Peyer's patch (tissue), 4 donors: ENCODE measurements at places on chromosomes 5 and 9. TPM values are rescaled to one million over a fixed set of nuclear protein-coding genes. Genes with fewer than 3 reads are reported as not detected.

The KCNT1 gene
- not detected for total RNA-seq

The ST8SIA4 gene
- 1.6 TPM for total RNA-seq

The SHC3 gene
- total RNA-seq, result 2.8 TPM

DNA sequence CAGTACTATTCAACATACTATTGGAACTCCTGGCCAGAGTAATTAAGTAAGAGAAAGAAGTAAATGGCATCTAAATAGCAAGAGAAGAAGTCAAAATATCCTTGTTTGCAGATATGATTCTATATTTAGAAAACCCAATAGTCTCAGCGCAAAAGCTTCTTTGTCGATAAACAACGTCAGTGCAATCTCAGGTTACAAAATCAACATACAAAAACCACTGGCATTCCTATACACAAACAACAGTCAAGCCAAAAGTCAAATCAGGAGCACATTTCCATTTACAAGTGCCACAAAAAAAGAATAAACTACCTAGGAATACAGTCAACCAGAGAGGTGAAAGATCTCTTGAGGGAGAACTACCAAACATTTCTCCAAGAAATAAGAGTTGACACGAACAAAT is 1901.9 kb upstream of the ACO1 start:
- no peak for DNase-seq
- no peaks in the 10 kb centered on the region for H3K36me3 ChIP-seq
- H3K4me3 ChIP-seq, result no peak overlapping the region
- H3K4me1 ChIP-seq, result no peaks in the 10 kb centered on the region
- no peak overlapping the region for H3K27ac ChIP-seq

DNA sequence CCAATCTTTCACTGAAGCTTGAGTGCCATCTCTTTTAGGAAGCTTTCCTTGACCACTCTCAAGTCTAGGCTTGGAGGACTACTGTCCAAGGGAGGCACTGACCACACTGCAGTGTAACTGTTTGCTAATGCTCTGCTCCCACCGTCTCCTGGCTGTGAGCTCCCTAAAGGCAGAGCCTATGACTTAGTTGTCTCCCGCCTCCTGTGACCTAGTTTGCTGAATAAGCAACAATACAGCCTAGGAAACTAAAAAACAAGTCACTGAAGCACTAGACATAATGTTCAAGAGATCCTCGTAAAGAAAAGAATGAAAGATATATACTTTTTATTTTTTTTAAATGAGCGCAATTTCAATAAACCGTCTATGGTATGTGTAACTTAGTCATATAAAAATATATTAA is 31.4 kb downstream of the LIX1 start:
- H3K36me3 ChIP-seq, result no peaks in the 10 kb centered on the region
- no peak overlapping the region for H3K27ac ChIP-seq
- H3K27me3 ChIP-seq, result no peaks in the 10 kb centered on the region
- H3K4me3 ChIP-seq, result no peak overlapping the region

The ANKRD33B gene
- 0.70 TPM for total RNA-seq

DNA sequence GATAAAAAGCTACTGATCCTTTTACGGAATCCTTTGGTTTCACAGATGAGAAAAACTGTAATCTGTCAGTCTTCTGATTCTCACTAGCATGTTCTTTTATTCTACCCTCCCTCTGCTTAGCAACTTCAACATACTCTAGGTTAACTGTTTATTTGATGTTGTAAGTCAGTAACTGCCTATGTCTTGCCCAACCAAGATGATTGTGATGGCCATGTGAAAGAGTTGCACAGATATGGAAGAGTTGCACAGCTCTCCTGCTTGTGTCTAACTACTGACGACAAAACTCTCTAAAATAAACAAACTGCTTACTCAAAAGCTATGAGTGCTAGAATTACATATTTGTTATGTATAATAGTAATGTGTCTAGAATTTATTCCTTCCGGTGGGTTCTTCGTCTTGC is 227.3 kb upstream of the DAB2 start:
- no peaks in the 10 kb centered on the region for H3K36me3 ChIP-seq
- H3K27me3 ChIP-seq, result no peaks in the 10 kb centered on the region
- H3K4me3 ChIP-seq, result no peak overlapping the region
- no peak for DNase-seq
- H3K4me1 ChIP-seq, result no peaks in the 10 kb centered on the region

DNA sequence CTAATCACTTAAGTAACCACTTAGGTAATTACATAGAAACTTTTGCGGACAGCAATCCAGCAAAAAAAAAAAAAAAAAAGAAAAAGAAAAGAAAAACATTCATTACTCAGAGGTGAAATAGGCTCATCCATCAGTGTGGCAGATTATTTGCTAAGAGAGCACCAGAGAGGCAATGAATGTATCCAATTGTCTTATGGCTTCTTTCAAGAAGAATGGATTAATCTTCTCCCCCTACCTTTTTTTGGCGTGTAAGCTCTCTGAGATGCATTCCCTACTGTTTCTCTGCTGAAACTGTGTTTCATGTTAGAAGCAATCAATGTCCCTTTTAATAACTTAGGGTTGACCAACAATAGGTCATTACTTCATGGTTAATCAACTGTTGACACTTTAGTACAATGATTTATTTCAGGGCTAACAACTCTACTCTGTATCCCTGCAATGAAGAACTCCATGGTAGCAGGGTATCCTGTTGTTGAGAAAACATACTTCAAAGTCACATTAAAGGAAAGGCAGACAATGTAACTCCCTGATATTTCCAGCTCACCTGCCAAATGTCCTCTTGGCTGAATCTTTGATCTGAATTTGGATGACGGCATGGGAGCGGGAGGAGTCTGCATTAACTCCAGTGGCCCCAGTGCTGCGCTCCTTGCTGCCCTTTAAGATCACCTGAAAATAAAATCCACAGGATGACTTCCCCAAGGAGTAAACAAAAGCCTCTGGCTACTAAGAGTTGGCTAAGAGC is 57.6 kb downstream of the KIF24 start:
- no peaks in the 10 kb centered on the region for H3K36me3 ChIP-seq
- H3K27ac ChIP-seq, result no peak overlapping the region
- H3K4me1 ChIP-seq, result no peaks in the 10 kb centered on the region
- no peaks in the 10 kb centered on the region for H3K27me3 ChIP-seq
- DNase-seq, result no peak
- no peak overlapping the region for H3K4me3 ChIP-seq

- no peak overlapping the region for H3K4me3 ChIP-seq
- no peaks in the 10 kb centered on the region for H3K36me3 ChIP-seq
- DNase-seq, result no peak
- H3K27me3 ChIP-seq, result no peaks in the 10 kb centered on the region
- H3K27ac ChIP-seq, result no peak overlapping the region
- H3K4me1 ChIP-seq, result no peaks in the 10 kb centered on the region
Observed at GRCh38 chr5:137401946-137402345, 97.2 kb downstream of the SPOCK1 start.

DNA sequence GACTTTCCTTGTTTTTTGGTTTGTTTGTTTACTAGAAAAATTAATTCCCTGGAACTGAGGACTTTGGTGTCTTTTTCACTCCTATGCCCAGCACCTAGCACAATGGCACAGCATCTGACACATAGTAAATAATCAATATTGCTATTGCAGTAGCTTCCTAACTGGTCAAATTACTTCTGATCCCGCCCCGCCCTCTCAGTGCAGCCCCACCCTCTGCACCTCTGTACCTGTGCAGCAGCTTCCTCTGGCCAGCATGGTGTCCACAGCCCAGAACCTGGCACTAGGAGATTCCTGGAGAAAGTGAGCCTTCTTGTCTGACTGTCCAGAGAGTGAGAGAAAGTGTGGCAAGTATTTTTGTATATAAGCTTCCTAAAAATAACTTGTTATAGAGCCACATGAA is 343.2 kb downstream of the ZNF608 start:
- H3K4me3 ChIP-seq, result no peak overlapping the region
- DNase-seq, result no peak
- H3K27me3 ChIP-seq, result no peaks in the 10 kb centered on the region
- H3K4me1 ChIP-seq, result no peaks in the 10 kb centered on the region
- H3K27ac ChIP-seq, result no peak overlapping the region

DNA sequence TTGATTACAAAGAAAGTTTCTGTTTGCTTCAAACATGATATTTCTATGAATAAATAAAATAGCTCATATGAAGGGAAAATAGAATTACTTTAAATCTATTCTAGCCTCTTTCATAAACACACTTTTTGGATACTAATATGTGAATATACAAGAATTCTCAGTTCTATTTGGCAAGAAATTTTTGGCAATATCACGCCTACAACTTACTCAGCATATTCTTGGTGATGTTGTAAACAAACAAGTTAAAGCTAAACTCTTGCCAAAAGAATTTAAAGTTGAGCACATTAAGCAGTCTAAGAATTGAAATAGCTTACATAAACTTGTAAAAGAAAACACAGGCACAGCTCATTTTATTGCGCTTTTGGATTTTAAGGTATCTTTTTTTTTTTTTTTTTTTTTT is 209.8 kb downstream of the CDH12 start:
- H3K4me1 ChIP-seq, result no peaks in the 10 kb centered on the region
- no peak overlapping the region for H3K4me3 ChIP-seq
- no peaks in the 10 kb centered on the region for H3K27me3 ChIP-seq
- DNase-seq, result no peak
- H3K27ac ChIP-seq, result no peak overlapping the region
- no peaks in the 10 kb centered on the region for H3K36me3 ChIP-seq
